ENCODE measurements at places on chromosomes 2 and 18.

- ATAC-seq = no peak
These were observed 30.1 kb upstream of the MBOAT2 start for GRCh38 chr2:9033385-9034168.

GRCh38 chr2:112622528-112622849 is 23.2 kb upstream of the SLC20A1 start:
- no peak for ATAC-seq

GRCh38 chr2:20977520-20978180 is 66.2 kb downstream of the APOB start:
- no peak for ATAC-seq

DNA sequence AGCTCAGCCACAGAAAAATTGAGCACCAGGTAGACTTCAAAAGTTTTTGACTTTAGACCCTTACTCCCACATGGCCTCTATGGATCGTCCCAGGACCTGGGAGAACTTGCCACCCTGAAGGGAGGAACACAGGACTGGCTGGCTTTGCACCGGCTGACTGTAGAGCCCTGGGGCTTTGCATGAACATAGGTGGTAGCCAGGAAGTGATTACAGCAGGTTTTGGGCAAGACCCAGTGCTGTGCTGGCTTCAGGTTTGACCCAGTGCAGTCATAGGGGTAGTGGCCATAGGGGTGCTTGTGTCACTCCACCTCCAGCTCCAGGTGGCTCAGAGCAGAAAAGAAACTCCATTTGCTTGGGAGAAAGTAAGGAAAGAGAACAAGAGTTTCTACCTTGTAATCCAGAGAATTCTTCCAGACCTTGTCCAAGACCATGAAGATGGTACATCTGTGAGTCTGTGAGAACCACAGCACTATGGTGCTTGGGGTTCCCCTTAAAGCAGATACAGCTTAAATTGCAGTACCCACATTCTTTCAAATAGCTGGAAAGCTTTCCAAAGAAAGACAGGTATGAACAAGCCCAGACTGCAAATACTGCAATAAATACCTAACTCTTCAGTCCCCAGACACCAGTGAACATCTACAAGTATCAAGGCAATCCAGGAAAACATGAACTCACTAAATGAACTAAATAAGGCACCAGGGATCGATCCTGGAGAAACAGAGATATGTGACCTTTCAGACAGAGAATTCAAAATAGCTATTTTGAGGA is 13.0 kb upstream of the SESTD1 start:
- ATAC-seq = no peak

- ATAC-seq = peak; percentile 62
These were observed 4.4 kb upstream of the ZEB2 start for GRCh38 chr2:144524118-144525009.

GRCh38 chr18:63206433-63207142 is 113.0 kb downstream of the BCL2 start:
- ATAC-seq = peak; percentile 6

DNA sequence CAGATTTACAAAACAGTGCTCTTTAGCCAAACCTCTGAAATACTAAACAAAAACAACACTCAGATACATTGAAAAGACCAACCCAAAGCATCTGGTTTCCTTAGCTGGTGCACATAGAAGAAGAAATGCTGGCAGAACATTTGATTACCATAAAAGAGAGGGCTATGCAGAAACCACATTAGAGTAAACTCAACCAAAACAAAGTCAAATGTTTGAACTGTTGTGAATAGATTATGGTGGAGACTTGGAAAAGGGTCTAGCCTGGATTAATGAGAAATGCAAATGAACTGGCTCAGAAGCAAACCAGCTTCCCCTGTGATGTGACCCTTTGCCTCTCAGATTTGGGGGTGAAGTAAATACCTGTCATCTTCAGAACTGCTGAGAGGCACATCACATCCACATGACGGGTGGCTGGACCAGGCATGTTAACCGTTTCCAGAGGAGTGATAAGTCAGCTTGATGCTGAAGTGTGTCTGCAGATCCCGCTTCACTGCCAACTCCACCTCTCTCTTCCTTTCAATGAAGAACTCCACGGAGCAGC is 153.0 kb downstream of the NRP2 start:
- ATAC-seq = no peak

DNA sequence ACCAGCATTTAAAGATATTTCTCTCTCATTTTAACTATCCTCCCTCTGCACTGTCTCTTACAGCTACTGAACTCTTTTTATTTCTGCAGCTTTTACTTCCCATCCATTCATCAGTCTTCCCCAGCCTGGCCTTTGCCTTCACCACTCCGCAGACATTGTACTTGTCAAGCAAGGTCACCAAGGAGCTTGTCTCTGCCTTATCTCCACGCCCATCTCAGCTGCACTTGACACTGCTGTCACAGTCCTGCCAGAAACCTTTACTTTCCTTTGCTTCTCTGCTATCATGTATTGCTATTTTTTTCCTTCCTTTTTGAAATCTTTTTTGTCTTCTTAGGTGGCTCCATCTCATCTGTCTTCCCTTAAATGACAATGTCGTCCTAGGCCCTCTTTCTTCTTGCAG is 147.0 kb downstream of the VWC2L start:
- ATAC-seq = no peak

DNA sequence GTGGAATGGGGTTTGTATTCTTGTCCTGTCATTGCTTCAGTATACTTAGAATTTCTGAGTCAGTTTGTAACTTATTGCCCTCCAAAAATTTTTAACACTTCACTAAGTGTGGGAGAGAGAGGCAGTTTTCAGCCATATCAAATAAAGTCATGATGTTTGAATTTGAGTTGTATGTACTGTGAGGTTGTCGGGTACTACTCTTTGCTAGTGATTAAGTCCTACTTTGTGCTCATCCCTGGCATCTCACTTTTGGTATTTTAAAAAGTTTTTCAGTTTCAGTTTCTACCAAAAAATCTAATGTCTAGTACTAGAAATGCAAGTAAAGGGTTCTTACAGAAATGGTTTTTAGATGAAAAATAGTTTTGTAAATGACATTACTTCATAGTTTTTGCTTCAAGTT is 40.7 kb downstream of the EIF5B start:
- ATAC-seq = no peak

GRCh38 chr2:45506756-45507155 is 104.3 kb downstream of the SRBD1 start:
- no peak for ATAC-seq

DNA sequence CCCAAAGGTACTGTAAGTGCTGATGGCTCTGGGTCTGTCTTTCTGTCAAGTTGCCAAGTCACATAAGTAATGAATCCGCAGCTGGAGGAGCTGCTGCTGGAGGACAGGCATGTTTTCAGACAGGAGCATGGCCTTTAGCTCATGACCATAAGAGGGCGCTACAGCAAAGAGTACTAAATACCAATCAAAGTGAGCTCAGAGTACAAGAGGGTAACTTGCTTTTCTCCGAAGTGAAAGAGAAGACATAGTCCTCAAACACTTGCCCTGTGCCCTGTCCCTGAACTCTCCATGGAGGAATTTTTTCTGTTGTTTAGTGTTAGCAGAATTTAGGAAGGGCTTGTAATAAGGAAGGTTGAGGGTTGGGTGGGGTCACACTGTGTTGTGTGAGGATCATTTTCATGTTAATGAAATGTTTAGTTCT is 58.0 kb upstream of the EML6 start:
- no peak for ATAC-seq

DNA sequence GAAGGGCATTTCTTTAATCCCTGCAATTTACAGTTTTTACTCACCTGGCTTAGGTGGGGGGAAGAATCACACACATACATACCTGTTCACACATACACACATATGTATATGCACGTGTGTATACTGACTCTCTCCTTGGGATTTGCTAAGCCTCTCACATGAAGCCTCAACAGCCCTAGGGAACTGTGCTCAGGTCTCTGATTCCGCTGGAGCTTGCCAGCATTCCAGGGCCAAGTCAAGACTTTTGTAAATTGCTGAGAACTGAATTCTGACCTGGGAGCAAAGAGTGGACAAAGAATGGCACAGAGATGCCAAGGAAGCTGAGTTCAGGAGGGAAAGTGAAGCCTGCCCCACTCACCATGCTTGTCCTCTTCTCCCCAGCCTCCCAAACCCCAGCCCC is 177.3 kb downstream of the TMEM247 start:
- ATAC-seq = no peak

DNA sequence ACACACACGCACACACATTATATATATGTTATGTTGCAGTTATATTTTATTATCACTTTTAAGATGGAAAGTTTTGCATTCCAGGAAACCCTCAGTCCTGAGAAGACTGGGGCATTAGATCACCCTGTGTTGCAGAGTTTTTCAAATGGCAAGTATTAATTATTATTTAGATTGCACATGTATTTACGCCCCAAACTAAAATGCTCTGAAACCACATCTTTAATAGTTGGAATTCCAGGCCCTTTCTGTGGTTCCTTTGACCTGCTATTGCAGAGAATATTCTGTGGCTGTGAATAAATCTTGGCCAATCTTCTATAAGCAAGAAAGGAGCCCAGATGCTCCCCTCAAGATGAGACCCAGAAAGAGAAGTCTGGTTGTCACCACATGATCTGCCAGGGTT is 427.0 kb upstream of the TNP1 start:
- no peak for ATAC-seq

- ATAC-seq = no peak
These were observed 121.9 kb upstream of the HAAO start for GRCh38 chr2:42914314-42914713.

DNA sequence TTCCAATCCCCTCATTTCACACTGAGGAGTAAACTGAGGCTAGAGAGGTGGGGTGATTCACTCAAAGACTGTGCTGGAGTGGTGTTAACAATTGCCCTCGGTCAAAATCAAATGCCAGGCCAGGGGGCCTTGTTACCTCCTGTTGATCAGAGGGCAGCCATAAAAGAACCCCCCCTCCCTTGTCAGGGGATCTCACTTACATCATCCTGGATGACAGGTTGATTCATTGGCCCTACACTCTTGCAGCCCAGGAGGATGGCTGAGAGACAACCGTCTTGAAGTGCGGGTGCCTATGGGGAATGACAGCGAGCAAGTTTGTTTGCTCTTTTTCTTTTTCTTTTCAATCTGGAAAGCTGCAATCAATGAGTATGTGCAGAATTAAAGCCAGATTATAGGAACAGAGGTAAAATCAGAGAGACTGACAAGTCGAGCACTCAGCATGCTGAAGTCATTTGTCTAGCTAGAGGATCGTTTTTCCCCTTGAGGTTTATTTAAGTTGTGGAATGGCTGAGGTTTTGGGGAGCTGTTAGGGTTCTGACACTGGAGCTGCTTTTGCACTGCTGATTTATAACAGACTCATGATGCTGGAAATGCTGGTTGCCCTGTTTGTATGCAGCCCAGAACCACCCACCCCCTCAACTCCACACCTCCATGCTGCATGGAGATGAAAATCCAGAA is 26.4 kb upstream of the NRP2 start:
- ATAC-seq = no peak

- ATAC-seq = no peak
These were observed 363.8 kb downstream of the LRP1B start for GRCh38 chr2:141767051-141767450.

DNA sequence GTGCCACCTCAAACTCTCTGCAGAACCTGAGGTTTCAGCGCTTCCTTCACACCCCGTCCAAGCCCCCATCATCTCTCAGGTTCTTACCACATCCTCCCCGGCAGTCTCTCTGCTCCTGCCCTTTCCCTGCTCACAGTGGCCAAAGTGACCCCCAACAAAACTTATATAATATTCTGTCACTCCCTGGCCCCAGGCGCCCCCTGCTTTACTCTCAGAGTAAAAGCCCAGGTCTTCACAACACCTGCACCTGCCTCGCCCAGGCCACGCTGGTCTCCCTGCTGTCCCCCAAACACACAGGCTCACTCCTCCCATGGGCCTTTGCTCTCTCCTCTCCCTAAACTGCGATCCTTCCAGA is 6.4 kb downstream of the ITGB1BP1 start:
- ATAC-seq = no peak

DNA sequence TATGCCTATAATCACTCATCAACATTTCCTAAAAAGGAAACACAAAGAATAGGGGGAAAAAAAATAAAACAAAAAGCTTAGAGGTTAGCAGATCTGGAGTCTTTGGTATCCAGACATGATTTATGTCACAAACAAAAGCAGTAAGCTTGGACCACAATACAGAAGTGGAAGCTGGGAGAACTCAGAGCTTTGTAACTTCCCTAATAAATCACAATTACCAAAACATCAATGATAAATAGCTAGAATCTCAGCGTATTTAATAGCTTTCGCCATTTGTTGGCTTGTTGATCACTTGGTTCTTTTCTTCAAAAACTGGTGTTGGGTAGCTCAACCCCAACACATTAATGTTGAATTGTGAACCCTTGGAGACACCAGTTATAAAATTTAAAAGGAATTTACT is 392.5 kb downstream of the IRS1 start:
- ATAC-seq = no peak

GRCh38 chr18:37565977-37566478 is 430 bp upstream of the CELF4 start:
- peak; percentile 37 for ATAC-seq

GRCh38 chr2:83394134-83394904 is 1064.8 kb downstream of the SUCLG1 start:
- no peak for ATAC-seq

DNA sequence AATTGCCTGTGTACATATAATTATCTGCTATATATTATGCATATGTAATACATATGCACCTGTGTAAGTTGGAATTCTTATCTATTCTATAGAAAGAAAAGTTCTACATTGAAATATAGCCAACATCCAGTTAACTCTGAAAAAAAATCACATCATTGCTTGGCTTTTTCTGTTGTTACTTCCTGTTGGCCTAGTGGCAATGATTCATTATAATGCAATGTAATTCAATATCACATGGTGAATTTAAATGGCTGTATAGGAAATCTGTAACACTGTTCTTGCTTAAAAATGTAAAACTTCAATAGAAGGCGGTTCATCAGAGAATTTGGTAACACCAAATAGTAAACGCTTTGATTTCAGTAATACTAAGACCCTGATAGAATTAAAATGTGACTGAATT is 44.5 kb upstream of the MAP4K3 start:
- ATAC-seq = no peak

DNA sequence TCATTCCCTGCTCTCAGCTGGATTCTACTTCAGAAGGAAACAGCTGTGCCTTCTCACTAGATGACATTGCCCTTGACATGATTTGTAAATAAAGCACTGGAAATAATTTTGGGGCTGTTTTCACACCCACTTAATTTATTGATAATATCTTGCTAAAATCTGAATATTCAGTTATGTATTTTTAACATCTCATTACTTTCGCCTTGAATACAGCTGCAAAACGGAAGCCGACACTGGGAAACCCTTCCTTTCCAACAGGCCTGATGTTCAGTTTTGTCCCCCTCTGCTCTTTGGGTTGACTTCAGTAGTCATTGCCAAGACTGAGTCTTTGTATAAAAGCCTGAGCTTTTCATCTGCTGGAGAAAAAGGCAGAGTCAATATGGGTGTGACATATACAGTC is 82.7 kb downstream of the DOCK10 start:
- no peak for ATAC-seq

All from stimulated activated memory B cell treated with anti-CD40 and anti-IgM and Interleukin-4, amounts not matched to agents 10 μg/mL and 1 μg/mL and 100 μg/mL, for 72 hours (primary cell).